Activated CD8-positive, alpha-beta memory T cell treated with anti-CD3 and anti-CD28 coated beads for 4 hours (primary cell): ENCODE measurements at places on chromosomes 3 and 15.

GRCh38 chr15:90799639-90800170 lies 68.7 kb upstream of the FURIN start:
- DNase-seq: no peak

DNA sequence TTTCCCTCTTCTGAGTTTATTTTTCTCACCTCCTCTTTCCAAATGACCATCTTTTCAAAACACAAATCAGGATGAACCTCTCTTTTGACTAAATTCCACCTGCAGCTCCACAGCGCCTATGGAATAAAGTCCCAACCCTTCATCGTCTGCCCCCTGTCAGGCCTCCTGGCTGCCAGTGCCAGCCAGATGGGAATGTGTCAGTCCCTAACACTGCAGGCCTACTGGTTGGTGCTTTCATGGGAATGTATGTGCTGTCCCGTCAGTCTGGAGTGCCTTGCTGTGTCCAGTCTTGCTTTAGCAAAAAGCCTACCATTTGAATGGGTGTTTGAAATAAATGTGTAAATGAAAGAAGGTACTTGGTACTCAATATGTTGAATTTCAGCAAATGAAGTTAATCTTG lies 310.1 kb downstream of the THSD4 start:
- DNase-seq: no peak

GRCh38 chr15:29266052-29266582 lies 3.5 kb downstream of the NSMCE3 start:
- no peak for DNase-seq

- no peak for DNase-seq
Measured at GRCh38 chr15:62541846-62542245, 376.8 kb upstream of the C2CD4B start.

GRCh38 chr15:81516012-81516411 lies 142.0 kb upstream of the TMC3 start:
- DNase-seq: no peak

GRCh38 chr15:73388256-73388781 lies 19.6 kb upstream of the HCN4 start:
- DNase-seq: no peak

- no peak for DNase-seq
Measured at GRCh38 chr15:42364529-42364928, 5.2 kb downstream of the CAPN3 start.

- DNase-seq: no peak
Measured at GRCh38 chr15:69762373-69763148, 309.9 kb downstream of the RPLP1 start.

GRCh38 chr3:57992452-57993213 lies 15.6 kb upstream of the FLNB start:
- no peak for DNase-seq

- DNase-seq: no peak
Measured at GRCh38 chr15:89514596-89515406, 18.4 kb upstream of the RHCG start.

GRCh38 chr15:70195171-70195570 lies 97.5 kb upstream of the TLE3 start:
- no peak for DNase-seq

GRCh38 chr3:13218541-13218908 lies 145.3 kb upstream of the IQSEC1 start:
- no peak for DNase-seq

GRCh38 chr15:78989701-78990240 lies 44.9 kb upstream of the CTSH start:
- no peak for DNase-seq

DNA sequence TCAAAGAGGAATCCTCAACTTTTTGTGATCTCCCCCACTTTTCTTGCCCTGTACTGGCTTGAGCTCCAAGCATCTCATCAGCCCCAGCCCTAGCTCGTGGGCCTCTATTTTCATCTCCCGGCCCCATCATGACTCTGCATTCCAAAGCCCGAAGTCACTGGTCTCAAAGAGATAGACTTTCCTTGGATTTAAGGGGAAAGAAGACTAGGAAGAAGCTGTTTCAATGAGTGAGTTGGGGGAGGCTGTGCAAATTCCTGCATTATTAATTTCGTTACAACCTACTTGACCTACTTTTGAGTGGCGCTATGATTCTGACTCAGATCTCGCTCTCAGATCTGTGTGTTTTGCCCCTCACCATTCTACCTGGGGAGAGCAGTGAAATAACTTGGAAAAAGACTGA lies 266.6 kb upstream of the TBL1XR1 start:
- no peak for DNase-seq

DNA sequence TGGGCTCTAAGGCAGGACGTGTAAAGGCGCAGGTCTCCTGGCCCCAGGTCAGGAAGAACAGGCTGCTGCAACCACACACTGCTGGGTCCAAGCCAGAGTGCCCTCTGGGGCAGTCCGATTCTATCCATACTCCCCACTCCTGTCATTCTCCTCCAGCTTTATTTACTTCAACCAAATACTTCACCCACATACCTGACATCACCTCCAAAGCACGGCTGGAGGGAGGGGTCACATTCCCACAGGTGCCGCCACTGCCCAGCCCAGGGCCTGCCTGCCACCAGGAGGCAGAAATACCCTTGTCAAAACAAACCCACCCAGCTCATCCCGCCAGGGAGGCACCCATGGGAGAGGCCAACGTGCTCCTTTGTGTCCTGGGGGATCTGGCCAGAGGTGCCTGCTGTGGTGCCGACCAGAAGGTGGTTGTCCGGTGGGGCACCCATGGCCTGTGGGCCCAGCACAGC lies 100.4 kb downstream of the DAPK2 start:
- no peak for DNase-seq

DNA sequence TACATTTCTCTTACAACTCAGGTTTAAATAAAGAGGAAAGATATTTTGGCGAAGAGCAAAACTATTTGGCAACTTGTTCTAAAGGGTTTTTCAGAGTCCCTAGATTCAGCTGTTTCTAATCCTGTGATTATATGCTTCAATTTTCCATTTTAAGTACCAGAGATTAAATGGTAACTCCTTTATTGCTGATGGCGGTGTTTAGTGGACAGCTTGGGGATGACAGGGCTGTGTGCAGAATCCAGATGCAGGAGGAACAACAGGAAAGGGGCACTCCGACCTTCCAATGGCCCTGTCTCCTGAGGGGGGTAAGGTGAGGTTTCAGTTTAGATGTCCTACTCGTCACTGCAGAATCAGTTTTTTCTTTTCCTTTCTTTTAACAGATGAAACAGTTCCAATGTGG lies 405.0 kb downstream of the PDCD6IP start:
- DNase-seq: no peak

DNA sequence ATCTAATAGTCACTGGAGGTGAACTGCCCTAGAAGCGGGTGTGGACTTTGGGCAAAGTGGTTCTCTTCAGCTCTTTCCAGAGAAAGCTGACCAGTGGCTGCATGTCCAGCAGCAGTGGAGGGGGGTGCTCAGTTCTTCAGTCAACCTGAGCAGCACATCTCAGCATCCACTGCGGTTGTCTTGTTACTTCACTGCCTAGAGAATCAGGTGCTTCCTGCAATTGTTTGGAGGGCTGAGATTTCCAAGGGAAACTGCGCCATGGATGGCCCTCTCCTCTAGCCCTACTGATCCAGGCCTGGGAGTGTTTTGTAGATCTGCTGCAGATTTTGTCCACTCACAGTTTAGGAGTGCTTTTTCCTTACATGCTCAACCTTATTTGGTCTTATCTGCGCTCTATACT lies 65.6 kb upstream of the CFAP161 start:
- DNase-seq: no peak

DNA sequence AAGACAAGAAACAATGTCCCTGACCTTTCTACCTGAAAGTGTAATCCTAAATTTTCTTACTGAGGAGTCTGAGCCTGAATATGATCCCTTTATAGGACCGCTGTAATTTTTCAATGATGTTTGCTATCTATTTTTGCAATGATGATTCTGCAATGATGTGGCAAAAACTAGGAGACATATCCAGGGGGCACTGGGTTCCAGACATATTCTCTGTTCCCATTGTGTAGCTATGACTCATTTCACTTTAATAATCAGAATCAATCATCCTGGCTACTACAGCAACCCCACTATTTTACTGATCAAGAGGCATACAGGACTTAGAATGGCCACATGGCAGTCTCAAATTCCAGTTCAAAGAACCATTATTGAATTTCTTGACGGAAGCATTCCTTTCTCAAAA lies 85.9 kb downstream of the AQR start:
- DNase-seq: no peak

- DNase-seq: no peak
Measured at GRCh38 chr3:31187380-31187779, 292.9 kb upstream of the GADL1 start.

- DNase-seq: no peak
Measured at GRCh38 chr15:93359425-93360131, 270.6 kb upstream of the RGMA start.

DNA sequence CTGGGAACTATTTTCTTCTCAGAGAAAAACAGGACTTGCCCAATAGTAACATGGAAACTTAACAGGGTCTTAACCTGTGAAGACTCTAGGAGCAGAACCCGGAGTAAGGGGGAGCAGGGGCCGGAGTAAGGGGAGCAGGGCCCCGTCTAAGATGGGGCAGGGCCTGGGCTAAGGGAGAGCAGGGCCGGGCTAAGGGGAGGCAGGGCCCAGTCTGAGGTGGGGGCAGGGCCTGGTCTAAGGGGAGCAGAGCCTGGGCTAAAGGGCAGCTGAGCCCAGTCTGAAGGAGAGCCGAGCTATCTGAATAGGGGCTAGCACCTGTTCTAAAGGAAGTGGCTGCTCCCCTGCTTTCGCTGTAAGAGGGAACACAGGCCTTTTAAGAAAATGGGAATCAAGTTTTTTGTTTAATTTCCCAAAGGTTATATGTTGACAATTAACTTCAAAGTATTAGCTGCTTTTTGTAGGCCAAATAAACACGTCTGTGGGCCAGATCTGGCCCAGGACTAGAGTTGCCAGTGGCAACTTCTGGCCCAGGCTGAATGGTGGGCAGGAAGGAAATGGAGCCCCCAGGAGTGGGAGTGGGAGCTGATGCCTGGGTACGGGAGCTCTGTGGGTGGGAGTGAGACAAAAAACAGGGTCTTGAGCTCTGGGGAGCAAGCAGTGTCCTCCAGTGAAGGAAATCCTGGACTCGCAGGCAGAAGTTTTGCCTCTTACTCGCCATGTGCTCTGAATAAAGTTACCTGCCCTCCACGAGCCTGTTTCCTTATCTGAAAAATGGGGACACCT lies 32.5 kb downstream of the CSPG4 start:
- DNase-seq: no peak

DNA sequence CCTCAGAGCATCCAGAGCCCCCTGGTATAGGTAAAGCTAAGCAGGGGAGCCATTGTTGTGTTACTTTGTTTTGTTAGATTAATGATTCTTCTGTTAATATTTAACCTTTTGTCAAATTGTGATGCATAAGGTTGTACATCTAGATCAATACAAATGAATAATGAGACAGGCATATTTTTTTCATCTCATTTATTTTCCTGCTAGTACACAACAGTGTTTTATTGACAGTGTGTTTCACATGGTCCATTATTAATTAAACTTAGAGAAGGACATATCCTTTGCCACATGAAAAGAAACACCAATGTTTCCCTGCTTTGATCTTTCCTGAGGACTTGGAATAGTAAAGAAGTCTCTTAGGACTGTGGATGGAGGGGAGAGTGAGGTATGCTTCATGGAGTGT lies 543.6 kb upstream of the CFAP20DC start:
- DNase-seq: no peak

GRCh38 chr15:48584090-48584811 lies 61.3 kb downstream of the FBN1 start:
- DNase-seq: no peak

DNA sequence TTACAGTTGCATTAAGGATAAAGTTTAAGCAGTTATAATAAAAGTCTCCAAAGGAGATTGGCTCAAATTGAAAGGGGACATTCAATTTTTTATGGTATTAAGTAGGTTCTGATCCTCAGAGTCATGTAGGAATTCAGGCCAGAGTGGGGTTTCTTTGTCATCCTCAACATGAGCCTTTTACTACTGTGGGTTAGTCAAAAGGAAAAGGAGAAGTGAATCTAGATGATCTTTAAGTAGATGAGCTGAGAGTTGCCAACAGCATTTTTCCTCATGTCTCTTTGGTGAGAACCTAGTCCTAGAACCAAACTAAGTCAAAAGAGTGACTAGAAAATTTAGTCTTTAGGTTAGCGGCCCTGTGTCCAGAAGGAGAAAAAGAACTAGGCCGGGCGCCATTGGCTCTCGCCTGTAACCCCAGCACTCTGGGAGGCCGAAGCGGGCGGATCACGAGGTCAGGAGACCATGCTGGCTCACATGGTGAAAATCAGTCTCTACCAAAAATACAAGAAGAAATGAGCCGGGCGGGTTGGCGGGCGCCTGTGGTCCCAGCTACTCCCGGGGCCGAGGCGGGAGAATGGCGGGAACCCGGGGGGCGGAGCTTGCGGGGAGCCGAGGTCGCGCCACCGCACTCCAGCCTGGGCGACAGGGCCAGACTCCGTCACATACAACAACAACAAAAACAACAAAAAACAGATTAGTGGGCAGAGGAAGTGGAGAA lies 4.2 kb upstream of the CHL1 start:
- DNase-seq: no peak

DNA sequence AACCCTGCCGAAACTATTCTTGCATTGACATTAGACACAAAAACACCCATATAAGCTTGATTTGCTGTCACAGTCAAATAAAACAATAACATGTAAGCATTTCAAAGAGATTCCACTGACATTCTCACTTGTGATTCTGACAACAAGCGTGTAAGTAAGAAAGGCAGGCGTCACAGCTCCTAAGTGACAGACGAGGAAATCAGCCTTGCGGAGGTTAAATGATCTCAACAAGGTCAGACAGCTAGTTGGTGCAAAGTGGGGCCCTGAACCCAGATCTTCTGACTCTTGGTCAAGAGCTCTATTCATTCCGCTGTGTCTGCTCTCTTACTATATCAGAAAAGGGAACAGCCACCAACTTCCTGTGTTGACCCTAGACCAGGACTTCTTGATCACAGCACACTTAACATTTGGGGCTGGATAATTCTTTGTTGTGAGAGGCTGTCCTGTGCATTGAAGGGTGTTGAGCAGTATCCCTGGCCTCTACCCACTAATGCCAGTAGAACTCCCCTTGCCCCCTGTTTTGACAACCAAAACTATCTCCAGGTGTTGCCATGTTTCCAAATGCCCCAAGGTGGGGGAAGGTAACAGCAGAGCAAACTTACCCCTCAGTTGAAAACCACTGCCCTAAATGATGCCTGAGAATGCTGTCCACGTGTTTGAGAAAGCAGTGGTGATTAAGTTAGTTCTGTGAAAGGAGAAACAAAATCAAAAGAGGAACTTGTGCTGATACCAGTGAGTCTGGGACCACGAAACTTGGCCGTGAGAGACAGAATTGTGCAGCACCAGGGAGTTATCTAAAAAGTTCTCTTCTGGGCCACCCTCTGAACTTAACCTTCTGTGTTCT lies 86.1 kb downstream of the LIPC start:
- DNase-seq: no peak

GRCh38 chr15:39028069-39028468 lies 463.5 kb upstream of the RASGRP1 start:
- no peak for DNase-seq

GRCh38 chr3:78183906-78184599 lies 1144.2 kb downstream of the ROBO2 start:
- DNase-seq: no peak

- DNase-seq: no peak
Measured at GRCh38 chr3:140712301-140712700, 34.4 kb downstream of the TRIM42 start.

DNA sequence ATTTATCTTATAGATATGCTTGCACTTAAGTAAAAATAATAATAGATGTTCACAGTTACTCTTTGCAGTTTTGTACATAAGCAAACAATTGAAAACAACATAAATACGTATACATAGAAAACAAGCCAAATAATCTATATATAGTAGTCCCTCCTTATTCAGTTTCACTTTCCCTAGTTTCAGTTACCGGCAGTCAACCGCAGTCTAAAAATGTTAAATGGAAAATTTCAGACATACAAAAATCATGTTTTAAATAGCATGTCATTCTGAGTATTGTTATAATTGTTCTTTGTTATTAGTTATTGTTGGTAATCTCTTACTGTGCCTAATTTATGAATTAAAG lies 262.0 kb downstream of the CGGBP1 start:
- no peak for DNase-seq
